ENCODE measurements at places on chromosomes 3 and 15.

DNA sequence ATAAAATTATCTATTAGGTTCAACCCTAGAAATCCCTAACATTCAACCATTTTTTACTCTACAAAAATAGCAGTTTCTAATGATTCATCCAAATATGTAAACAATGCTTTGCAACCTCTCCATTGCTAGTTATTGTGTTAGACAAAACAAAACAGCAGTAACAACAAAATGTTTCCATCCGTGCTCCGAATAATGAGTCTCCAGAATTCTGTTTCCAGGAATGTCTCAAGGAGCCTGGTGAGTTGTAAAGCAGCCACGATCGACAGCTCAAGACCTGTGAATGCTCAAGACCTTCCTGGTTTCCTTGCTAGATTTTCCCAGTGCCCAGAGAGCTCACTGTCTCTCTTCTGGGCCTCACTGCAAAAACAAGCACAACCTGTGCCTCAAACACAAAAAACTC is 49.9 kb downstream of the CHRD start:
- DNase-seq, result no peak

DNA sequence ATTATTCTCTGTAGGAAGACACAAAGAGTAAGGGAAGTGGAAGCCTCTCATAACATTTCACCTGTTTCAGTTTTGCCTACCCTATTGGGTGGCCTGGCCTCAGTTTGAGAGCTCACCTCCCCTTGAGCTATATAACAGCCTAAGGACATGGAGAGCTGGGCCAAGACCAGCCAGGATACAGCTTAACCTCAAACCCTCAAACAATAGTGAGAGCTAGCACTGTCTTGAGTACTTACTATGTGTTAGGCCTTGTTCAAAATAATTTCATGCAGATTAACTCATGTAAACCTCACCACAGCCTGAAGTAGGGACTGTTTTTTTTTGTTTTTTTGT is 15.0 kb upstream of the TBL1XR1 start:
- no peak for DNase-seq

GRCh38 chr3:65888196-65888595 is 150.5 kb downstream of the MAGI1 start:
- DNase-seq, result no peak

- peak; percentile 84 for DNase-seq
Measured at GRCh38 chr15:91891788-91892345, 38.4 kb downstream of the SLCO3A1 start.

DNA sequence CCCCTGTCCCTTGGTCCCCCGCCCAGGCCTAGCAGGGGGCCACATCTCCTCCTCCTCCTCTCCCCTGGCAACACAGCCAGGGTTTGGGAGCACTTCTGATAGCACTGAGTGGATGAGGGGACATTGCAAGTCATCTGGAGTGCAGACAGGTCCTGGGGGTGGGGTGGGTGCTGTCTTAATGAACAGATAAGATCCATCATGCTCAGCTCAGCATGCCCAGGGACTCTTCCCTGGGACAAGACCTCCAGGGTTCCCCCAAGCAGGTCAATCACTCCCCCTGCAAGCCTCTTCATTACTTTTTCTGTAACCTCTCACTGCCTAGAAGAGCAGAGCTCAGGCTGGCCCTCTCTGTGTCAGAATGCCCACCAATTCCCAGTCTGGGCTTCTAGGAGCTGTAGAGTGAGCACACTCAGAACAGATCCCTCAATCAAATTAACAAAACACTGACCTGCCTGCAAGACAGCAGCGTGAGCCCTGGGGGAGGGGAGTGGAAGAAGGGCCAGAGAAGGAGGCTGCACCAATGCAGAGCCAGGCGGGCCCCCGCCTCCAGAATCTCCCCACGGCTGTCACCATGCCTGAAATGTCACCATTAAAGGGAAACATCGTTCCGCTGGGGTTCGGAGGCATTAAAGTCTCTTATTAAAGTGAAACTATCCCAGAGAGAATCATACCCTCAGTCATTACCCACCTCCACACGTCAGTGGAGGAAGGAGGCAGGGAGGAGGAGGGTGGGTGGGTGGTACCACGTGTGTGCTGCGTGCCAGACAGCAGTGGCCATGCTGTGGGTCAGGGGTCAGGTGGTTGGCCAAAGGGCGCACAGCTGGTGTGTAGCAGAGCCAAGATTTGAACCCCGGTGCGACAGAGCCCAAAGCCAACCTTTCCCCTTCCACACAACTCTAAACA is 114.7 kb upstream of the LINGO1 start:
- no peak for DNase-seq

GRCh38 chr3:43010638-43011037 is 31.5 kb downstream of the GASK1A start:
- DNase-seq, result no peak

DNA sequence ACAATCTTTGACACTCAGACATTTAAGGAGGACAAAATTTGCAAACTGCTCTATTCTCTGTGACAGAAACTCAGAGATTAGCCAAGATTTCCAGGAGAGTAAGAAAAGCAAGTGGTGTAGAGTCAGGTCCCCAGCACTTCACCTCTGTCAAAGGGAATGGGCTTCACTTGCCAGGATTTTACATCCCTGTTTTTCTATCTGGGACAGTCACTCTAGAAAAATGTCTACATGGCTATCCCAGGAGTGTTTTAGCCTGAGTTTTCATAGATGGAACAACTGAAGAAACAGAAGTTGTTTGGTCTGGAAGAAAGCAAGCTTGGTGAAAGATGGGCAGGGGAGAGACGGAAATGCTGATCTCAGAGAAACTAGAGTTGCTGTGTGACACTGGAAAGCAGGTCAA is 3.0 kb downstream of the FAM219B start:
- DNase-seq, result no peak

DNA sequence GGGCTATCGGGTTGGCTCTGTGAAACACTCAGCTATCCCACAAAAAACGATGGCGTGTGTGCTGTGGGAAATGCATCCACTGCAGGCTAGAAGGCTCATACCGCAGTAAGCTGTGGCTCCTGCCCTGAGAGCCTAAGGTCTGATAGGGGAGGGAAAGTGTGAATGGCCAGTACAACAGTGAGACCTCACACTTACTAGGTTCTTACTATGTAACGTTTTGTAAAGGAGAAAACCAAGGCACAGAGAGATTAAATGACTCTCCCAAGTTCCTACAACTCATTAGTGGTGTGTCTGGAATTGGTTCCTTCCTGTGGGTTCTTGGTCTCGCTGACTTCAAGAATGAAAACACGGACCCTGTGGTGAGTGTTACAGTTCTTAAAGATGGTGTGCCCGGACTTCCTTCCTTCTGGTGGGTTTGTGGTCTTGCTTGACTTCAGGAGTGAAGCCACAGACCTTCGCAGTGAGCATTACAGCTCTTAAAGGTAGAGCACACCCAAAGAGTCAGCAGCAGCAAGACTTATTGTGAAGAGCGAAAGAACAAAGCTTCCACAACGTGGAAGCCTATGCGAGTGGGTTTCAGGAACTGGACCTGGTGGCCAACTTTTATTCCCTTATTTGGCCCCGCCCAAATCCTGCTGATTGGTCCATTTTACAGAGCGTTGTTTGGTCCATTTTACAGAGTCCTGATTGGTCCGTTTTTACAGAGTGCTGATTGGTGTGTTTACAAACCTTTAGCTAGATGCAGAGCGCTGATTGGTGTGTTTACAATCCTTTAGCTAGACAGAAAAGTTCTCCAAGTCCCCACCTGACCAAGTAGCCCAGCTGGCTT is 161.7 kb downstream of the POLR2M start:
- DNase-seq, result no peak

DNA sequence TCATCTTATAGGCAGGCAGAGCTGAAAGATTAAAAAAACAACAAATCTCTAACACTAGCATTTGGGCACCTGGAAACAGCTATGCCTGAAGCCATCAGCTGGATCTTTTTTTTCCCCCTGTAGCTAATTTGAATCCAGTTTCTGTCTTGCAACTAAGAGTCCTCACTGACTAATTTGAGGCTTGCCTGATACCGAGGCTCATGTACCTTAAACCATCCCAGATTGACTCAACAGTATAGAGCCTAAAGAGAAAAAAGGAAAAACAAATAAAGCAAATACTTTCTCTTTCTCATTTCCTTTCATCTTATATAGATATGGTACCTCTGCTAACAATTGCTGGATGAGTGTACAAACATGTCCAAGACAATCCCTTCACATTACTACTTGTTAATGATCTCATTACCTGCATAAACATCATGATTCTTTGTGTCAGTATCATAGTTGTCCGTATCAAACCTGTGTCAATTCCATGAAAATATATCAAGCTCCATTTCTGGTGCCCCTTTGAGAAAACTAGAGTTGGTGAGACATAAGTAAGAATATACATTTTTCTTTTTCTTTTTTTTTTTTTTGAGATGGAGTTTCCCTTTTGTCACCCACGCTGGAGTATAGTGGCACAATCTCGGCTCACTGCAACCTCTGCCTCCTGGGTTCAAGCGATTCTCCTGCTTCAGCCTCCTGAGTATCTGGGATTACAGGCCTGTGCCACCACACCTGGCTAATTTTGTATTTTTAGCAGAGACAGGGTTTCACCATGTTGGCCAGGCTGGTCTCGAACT is 43.1 kb downstream of the BHLHE40 start:
- DNase-seq, result no peak

- no peak for DNase-seq
Measured at GRCh38 chr15:69947394-69947793, 150.3 kb downstream of the TLE3 start.

- peak; percentile 45 for DNase-seq
Measured at GRCh38 chr15:60585743-60586708, 107.1 kb upstream of the ICE2 start.

- DNase-seq, result peak; percentile 69
Measured at GRCh38 chr15:73924171-73924921, 1.9 kb upstream of the LOXL1 start.

Data from NCI-H1092 treated with DMSO at 0.1 percent for 48 hours (cell line).